ENCODE measurements at places on chromosomes 1 and 21.

GRCh38 chr1:15418806-15419515, 9.3 kb downstream of the EFHD2 start:
- no peak for ATAC-seq

GRCh38 chr21:41236352-41236973, 68.5 kb downstream of the BACE2 start:
- ATAC-seq, result no peak

- no peak for ATAC-seq
These were observed 5.0 kb upstream of the CLCA4 start for GRCh38 chr1:86541859-86542258.

GRCh38 chr1:46449223-46450159, 40.1 kb upstream of the DMBX1 start:
- ATAC-seq, result no peak

- no peak for ATAC-seq
These were observed 4.9 kb upstream of the PROX1 start for GRCh38 chr1:213982672-213983492.

DNA sequence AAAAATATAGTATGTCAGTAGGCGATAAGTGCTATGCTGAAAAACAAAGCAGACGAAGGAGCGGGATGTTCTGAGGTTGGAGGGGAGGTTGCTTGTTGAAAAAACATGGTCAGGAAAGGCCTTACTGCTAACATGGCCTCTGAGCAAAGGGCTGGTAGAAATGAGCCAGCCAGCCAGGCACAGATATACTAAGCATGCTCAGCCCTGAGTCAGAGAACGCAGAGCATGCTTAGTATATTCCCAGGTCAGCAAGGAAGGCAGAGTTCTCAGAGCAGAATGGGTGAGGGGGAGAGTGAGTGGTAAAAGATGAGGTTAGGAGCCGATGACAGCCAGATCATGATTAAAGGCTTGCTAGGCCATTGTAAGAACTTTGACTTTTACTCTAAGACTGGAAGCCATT, 36.7 kb downstream of the ZBTB40 start:
- no peak for ATAC-seq
